ENCODE measurements at places on chromosomes 4 and X.

DNA sequence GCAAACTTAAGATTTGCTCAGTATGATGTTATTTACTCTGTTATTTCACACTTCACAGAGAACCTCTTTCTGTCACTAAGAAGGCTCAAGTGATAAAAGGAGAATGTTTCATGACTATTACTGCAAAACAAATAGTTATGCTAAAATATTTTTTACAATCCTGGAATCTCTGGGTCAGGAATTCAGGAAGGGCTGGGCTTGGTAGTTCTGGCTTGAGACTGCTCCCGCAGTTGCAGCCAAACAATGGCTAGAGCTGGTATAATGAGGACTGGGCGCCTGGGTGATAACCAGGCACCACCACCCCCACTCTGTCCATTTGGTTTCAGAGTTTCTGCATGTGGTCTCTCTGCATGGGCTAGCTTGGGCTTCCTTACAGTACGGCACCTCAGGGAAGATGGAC is 28.7 kb upstream of the SPP1 start:
- H3K4me3 ChIP-seq: no peak overlapping the region
- H3K36me3 ChIP-seq: no peaks in the 10 kb centered on the region
- DNase-seq: no peak
- H3K27ac ChIP-seq: no peak overlapping the region

DNA sequence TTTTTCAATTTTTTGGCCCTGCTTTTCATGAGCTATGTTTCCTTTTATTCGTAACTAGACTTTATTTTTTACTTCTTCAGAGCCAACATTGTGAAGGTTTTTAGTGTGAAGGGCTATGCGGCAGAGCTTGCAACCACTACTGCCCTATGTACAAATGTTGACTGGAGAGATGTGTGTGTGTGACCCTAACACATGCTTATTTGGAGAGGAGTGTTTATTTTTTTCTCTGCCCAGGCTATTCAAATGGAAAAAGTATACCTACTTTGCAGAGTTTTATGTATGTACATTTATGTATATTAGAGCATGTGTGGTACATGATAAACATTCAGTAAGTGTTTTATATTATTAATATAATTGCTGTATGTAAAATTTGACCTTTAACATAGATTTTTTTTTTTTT is 86.5 kb downstream of the WWC2 start:
- H3K27me3 ChIP-seq: peaks cover 6% of the 10 kb centered on the region
- H3K36me3 ChIP-seq: peaks cover 4% of the 10 kb centered on the region
- no peak overlapping the region for H3K27ac ChIP-seq
- H3K4me3 ChIP-seq: no peak overlapping the region
- no peak for DNase-seq
- H3K4me1 ChIP-seq: peaks cover 3% of the 10 kb centered on the region

DNA sequence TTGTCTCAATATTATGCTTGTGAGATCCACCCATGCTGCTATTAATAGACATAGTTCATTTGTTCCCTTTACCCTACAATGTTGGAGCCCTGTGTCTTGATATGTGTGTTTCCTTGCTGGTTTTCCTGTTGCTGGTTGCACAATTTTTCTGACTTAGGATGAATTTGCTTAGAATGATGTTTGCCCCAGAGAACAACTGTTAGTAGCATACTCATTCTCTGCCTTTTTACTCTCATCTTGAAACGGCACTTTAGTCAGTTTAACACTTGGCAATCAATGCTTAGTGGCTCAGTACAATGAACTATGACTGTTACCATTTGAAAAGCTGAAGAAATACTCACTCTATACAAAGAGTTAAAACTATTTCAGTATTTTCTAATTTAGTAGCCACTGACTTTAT is 158.8 kb upstream of the NDST4 start:
- H3K4me3 ChIP-seq: no peak overlapping the region
- no peaks in the 10 kb centered on the region for H3K36me3 ChIP-seq
- H3K4me1 ChIP-seq: no peaks in the 10 kb centered on the region
- DNase-seq: no peak
- no peak overlapping the region for H3K27ac ChIP-seq
- H3K27me3 ChIP-seq: no peaks in the 10 kb centered on the region

GRCh38 chr4:102807345-102807744 is 20.0 kb downstream of the UBE2D3 start:
- H3K27ac ChIP-seq: no peak overlapping the region
- H3K27me3 ChIP-seq: no peaks in the 10 kb centered on the region
- DNase-seq: no peak
- peaks cover 15% of the 10 kb centered on the region for H3K36me3 ChIP-seq
- H3K4me3 ChIP-seq: no peak overlapping the region
- H3K4me1 ChIP-seq: peaks cover 80% of the 10 kb centered on the region

- no peaks in the 10 kb centered on the region for H3K36me3 ChIP-seq
- no peak for DNase-seq
- H3K4me1 ChIP-seq: no peaks in the 10 kb centered on the region
- no peak overlapping the region for H3K4me3 ChIP-seq
These were observed 1575.8 kb upstream of the PABPC4L start for GRCh38 chr4:135777361-135777760.

GRCh38 chr4:138981930-138982390 is 33.6 kb upstream of the NOCT start:
- DNase-seq: no peak
- H3K4me3 ChIP-seq: no peak overlapping the region
- no peak overlapping the region for H3K27ac ChIP-seq

- DNase-seq: no peak
- H3K27ac ChIP-seq: no peak overlapping the region
- peaks cover 4% of the 10 kb centered on the region for H3K27me3 ChIP-seq
- H3K4me3 ChIP-seq: no peak overlapping the region
- peaks cover 3% of the 10 kb centered on the region for H3K4me1 ChIP-seq
These were observed 11.5 kb upstream of the TBC1D1 start for GRCh38 chr4:37879365-37879764.

DNA sequence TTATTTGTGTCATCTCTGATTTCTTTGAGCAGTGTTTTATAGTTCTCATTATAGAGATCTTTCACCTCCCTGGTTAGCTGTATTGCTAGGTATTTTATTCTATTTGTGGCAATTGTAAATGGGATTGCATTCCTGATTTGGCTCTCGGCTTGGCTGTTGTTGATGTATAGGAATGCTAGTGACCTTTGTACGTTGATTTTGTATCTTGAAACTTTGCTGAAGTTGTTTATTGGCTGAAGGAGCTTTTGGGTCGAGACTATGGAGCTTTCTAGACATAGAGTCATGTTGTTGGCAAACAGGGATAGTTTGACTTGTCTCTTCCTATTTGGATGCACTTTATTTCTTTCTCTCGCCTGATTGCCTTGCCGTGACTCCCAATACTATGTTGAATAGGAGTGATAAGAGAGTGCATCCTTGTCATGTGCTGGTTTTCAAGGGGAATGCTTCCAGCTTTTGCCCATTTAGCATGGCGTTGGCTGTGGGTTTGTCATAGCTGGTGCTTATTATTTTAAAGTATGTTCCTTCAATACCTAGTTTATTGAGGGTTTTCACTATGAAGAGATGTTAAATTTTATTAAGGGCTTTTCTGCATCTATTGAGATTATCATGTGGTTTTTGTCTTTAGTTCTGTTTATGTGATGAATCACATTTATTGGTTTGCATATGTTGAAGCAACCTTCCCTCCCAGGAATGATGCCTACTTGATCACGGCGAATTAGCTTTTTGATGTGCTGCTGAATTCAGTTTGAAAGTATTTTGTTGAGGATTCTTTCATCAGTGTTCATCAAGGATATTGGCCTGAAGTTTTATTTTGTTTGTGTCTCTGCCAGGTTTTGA is 72.7 kb upstream of the BOD1L1 start:
- H3K27me3 ChIP-seq: no peaks in the 10 kb centered on the region
- H3K27ac ChIP-seq: no peak overlapping the region
- H3K36me3 ChIP-seq: no peaks in the 10 kb centered on the region
- H3K4me1 ChIP-seq: no peaks in the 10 kb centered on the region

- H3K36me3 ChIP-seq: no peaks in the 10 kb centered on the region
- no peaks in the 10 kb centered on the region for H3K27me3 ChIP-seq
- H3K4me3 ChIP-seq: no peak overlapping the region
- no peak for DNase-seq
- H3K4me1 ChIP-seq: no peaks in the 10 kb centered on the region
These were observed 32.1 kb downstream of the SYTL5 start for GRCh38 chrX:38038501-38038900.

DNA sequence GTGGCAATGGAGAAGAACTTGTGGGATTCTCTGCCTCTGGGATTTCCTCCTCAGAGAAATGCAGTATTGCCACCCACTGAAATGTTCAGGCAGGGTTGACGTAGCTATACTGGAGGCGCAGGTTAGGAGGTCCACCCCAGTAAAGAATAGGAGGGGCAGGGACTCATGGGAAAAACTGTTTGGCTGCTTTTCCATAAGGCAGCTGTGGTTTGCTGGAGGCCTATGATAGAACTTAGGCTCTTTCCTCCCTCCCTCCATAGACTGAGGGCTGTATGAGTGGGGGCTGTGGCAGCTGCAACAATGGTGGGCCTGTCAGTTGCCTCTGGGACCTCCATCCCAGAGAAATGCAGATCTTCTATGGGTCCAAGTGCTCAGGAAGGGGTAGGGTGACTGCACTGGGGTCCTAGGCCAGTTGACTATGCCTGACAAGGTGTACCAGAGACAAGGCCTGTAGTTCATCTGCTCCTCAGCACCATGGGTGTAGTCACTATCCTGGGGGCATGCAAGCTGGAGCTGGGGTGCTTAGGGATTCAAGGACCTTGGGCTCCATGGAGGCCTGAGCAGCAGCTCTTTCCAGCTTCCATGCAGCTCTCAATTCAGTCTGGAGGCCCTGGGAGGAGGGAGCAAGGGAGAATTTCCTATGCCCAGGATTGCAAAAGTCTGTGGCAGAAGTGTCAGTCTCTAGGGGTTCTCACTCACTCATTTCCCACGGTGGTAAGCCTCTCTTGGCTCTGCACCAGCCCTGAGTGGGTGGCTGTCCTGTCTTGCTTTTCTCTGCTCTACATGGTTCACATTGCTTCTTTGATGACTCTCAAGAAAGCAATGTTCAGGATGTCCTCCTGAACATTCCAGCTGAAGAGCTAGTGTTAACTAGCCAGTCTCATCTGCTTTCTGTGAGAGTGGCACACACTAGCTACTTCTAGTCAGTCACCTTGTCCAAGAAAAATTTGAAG is 353.0 kb downstream of the IDS start:
- peaks cover 3% of the 10 kb centered on the region for H3K36me3 ChIP-seq
- H3K27me3 ChIP-seq: no peaks in the 10 kb centered on the region
- H3K27ac ChIP-seq: no peak overlapping the region
- H3K4me3 ChIP-seq: no peak overlapping the region
- no peak for DNase-seq
- H3K4me1 ChIP-seq: no peaks in the 10 kb centered on the region

DNA sequence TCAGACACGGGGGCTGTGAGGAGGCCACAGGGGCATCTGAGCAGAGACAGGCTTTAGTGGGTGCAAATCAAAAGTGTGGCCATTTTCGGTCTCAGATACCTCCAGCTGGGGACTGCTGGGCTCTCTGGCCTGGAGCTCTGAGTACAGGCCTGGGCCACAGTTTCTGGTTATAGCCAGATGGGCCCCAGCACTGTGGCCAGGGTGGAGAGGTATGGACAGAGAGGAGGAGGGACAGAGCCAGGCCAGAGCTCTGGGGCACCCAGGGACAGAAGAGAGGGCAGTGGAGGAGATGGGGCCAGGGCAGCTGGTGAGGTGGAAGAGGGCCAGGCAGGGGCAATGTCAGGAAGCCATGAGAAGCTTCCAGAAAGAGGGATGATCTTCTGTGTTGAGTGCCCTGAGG is 20.1 kb downstream of the CCNQ start:
- H3K4me3 ChIP-seq: no peak overlapping the region
- H3K27ac ChIP-seq: no peak overlapping the region
- peaks cover 26% of the 10 kb centered on the region for H3K4me1 ChIP-seq
- DNase-seq: no peak
- no peaks in the 10 kb centered on the region for H3K36me3 ChIP-seq

- H3K27me3 ChIP-seq: no peaks in the 10 kb centered on the region
- no peaks in the 10 kb centered on the region for H3K4me1 ChIP-seq
- no peaks in the 10 kb centered on the region for H3K36me3 ChIP-seq
- no peak overlapping the region for H3K27ac ChIP-seq
- no peak for DNase-seq
These were observed 16.6 kb upstream of the HPGD start for GRCh38 chr4:174538876-174539250.

- H3K36me3 ChIP-seq: no peaks in the 10 kb centered on the region
- H3K27ac ChIP-seq: no peak overlapping the region
- H3K4me3 ChIP-seq: no peak overlapping the region
- no peaks in the 10 kb centered on the region for H3K27me3 ChIP-seq
- no peak for DNase-seq
These were observed 500.5 kb upstream of the FTHL17 start for GRCh38 chrX:31572360-31572759.

DNA sequence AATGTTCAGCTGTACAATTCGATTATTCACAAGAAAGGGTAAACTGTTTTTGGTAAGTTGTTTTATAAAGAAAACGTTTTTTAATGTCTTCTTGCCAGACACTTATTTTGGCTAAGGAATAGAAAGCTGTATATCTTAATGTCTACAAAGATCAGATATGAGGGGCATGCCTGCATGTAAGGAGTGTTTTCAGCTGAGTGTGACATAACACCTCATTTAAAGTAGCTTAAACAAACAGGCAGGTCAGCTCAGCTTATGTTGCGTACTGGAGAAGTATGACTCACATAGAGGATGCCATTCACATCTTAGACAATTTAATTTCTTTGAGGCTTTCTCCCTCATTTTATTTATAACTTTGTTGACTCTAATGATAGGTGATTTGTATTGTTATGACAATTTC is 30.4 kb downstream of the LAMTOR3 start:
- DNase-seq: no peak
- H3K27me3 ChIP-seq: no peaks in the 10 kb centered on the region
- H3K36me3 ChIP-seq: peaks cover 14% of the 10 kb centered on the region
- H3K27ac ChIP-seq: no peak overlapping the region
- H3K4me3 ChIP-seq: no peak overlapping the region
- H3K4me1 ChIP-seq: peaks cover 2% of the 10 kb centered on the region

DNA sequence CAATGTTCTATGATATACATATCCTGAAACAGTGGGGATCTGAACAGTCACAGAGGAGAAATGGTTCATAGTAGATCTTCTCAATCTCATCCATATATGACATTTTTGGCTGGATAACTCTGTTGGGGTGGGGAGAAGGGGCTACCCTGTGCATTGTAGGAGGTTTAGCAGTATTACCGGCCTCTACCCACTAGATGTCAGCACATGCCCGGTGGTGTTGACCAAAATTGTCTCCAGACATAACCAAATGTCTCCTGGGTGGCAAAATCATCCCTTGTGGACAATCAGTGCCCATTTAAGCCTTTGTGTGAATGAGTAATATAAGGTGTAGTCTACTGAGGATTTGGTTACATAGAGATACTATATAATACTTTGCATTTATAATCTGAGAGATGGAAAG is 89.9 kb downstream of the PLS3 start:
- no peak overlapping the region for H3K4me3 ChIP-seq
- no peak overlapping the region for H3K27ac ChIP-seq
- no peaks in the 10 kb centered on the region for H3K36me3 ChIP-seq

DNA sequence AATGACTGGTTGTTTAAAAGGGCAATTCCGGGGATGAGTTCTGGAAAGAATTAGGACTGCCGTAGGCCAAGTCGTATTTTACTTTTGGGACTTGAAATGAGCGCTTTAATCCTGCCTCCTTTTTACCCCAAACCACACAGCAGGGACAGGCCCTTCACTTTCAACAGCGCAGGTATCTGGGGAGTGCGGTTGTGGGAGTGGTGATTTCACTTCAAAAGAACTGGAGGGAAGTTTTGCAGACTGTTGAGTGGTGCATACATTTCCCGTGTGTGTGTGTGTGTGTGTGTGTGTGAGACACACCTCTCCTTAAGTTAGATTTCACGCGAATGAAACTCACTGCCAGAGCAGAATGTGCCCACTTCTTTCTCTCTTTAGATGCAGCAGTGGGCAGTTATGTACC is 2.8 kb downstream of the NHS start:
- H3K27ac ChIP-seq: no peak overlapping the region
- peaks cover 33% of the 10 kb centered on the region for H3K27me3 ChIP-seq
- DNase-seq: no peak
- peaks cover 9% of the 10 kb centered on the region for H3K36me3 ChIP-seq
- no peaks in the 10 kb centered on the region for H3K4me1 ChIP-seq

Measured in naive thymus-derived CD8-positive, alpha-beta T cell (primary cell).